ENCODE measurements at places on chromosomes 5 and 9.

DNA sequence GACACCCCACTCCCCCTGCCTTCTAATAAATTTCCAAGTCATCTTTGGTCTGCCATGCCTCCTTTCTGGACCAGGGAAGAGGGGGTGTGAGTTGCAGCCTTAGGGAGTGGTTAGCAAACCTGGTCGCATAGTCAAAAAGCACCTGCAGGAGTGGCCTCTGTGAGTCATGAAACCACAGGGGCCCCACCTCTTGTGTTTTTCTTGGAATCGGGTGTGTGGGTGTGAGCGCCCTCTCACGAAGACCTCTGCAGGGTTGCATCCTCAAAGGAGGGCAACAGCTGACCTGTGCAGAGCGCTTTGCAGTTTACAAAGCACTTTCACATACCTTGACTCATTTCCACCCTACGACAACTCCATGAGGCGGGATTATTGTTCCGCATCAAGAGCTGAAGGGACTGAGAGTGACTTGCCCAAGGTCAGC lies 36.8 kb upstream of the TEX48 start:
- DNase-seq: no peak

DNA sequence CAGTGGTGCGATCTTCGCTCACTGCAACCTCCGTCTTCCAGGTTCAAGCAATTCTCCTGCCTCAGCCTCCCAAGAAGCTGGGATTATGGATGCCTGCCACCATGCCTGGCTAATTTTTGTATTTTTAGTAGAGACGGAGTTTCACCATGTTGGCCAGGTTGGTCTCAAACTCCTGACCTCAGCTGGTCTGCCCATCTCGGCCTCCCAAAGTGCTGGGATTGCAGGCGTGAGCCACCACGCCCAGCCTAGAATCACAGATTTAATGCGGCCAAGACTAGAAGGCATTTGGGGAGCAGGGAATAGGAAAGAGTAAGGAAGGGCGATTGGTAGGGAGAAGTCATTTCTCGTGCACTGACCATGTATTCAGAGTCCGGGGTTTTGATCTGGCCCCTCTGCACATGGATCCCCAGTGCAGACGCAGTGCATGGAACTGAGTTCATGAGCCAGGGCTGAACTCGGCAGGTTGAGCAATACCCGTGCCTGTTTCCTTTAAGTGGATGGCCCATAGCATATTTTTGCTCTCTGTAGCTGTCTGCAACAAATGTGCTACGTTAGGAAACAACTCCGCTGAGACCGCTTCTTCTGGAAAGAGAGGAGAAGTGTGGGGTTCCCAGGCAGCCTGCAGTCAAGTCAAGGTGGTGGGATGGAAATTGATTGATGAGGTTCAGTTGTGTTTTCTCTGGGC lies 3.4 kb upstream of the HMCN2 start:
- no peak for DNase-seq

DNA sequence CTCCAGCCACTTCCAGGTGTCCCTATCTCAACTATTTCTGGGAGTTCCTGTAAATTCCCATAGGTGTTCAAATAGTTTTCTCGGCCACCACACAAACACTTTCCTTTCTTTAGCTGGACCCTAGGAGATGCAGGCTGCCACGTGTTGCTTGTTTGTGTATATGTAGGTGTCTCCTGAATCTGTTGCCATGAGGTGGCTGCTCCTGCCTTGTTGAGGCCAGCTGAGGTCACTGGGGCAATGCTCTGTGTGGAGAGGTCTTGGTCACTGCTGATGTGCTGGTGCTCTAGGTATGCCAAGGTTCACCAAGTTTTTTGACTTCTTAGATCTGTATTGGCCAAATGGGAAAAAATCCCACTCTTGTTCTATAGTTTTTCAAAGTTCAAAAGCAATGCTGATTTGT lies 132.5 kb upstream of the CHD1 start:
- no peak for DNase-seq

- no peak for DNase-seq
Measured at GRCh38 chr9:88733651-88734421, 198.9 kb downstream of the NXNL2 start.

DNA sequence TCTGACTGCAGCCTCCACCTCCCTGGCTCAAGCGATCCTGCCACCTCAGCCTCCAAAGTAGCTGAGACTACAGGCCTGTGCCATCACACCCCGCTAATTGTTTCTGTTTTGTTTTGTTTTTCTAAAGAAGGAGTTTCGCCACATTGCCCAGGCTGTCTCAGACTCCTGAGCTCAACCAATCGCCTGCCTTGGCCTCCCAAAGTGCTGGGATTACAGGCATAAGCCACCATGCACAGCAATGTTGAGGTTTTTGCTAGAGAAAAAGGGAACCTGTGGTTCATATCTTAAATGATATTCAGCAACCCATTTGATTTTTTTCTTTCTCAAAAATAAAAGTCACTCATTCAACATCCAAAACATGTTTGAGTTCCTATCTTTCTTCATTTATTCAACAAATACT lies 20.4 kb upstream of the DELE1 start:
- DNase-seq: no peak

- DNase-seq: no peak
Measured at GRCh38 chr5:158938200-158938599, 161.5 kb downstream of the EBF1 start.

DNA sequence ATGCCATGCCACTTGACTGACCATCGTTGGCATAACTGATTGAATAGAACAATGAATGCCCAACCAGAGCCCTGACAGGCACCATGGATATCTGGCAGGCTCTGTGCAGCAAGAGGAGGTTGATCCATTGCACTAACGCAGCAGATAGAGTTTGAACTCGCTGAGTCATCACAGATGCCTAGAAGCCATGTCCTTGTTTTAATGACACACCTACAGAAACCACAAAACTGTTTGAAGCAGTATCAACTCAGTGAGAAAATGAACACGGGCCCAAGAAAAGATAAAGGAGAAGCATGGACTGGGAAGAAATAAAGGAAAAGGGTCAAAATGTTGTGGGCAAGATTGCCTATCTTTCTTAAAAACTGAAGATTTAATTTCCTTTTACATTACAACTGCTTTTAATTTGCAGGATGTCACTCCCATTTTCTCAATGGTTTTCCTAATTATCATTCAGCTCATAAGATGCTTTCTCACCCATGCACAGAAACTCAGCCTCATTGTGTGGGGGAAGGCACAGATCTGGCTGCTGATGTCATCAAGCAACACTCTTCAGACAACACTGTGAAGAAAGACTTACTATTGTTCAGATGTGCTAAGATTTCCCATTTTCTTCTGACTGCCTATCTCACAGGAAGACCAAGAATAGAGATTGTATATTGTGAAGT lies 129.0 kb downstream of the PIK3R1 start:
- DNase-seq: peak; percentile 95

GRCh38 chr5:61053937-61054336 lies 108.3 kb downstream of the SMIM15 start:
- no peak for DNase-seq

DNA sequence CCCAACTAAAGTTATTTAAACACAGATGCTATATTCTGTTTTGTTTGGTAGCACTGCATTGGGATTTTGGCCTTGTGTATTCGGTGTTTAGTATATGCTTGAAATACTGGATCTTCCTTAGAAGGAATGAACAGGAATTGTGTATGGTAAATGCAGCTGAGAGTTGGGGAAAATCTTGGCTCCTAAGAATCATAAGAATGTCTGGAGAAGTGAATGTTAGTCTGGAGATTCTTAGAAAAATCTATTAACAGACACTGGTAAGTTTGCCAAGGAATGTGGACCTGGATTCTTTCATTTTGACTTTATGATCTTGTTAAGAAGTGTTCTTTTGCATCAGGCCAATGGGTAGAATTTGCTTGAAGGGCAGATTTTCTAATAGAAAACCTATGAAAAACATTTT lies 38.9 kb downstream of the SNX30 start:
- no peak for DNase-seq

DNA sequence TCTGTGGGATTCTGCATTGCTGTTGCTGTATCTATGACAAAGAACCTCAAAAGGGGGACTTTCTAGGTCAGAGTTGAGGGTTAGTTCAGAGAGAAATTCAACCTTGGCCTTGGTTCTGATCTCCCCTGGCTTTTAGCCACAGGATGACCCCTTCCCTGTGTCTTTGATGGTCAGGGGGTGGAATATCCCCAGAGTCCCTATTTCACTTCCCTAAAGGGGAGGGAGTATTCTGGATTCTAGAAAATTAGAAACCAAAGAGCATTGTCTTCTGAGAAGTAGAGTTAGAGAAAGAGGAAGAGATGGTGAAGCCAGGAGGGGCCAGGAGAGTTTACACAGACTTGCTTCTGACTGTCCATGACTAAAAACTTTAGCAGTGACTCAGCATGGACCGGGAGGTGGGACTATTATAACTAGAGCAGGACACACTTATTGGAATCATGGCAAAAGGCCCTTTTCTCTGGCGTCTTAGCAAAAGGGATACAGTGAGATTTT lies 56.2 kb upstream of the LPAR1 start:
- no peak for DNase-seq

GRCh38 chr5:75630875-75631274 lies 19.6 kb downstream of the ANKDD1B start:
- DNase-seq: no peak

DNA sequence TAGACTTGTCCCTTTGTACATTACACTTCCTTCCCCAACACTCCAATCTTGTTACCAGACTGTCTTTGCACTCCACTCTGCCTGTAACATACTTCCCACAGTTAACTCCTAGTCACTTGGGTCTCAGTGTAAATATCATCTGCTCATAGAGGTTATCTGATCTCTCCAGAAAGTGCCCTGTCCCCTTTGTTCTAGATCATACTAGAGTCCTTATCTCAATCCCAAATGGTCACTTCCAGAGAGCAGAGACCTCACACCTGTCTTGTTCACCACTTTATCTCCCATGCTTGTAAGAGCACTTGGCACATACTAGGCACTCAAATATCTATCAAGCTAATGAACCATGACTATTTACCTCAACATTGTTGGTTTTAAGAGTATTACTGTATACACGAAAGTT lies 30.4 kb downstream of the SETX start:
- peak; percentile 51 for DNase-seq

GRCh38 chr5:6486074-6486473 lies 37.4 kb downstream of the UBE2QL1 start:
- DNase-seq: no peak

DNA sequence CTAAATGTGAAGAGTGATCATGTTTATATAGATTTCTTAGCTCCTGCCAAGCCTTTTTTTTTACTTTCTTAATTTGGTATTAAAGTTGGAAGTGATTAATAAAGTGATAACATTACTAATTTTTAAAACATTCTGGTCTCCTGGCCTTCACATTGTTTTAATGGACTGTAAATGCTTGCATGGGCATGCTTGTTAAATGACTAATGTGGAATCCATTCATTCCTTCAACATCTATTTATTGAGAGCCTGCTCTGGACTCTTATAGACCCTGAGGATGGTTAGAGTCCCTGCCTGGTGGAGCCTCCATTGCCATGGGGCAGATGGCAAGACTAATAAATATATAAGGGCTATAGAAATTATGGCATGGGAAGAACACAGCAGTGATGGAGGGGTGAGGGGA lies 103.5 kb downstream of the NTRK2 start:
- no peak for DNase-seq

- DNase-seq: no peak
Measured at GRCh38 chr5:178312880-178313282, 80.3 kb upstream of the PHYKPL start.

GRCh38 chr5:2017540-2018389 lies 135.0 kb upstream of the IRX4 start:
- DNase-seq: peak; percentile 53

- no peak for DNase-seq
Measured at GRCh38 chr5:10579536-10580521, 16.0 kb downstream of the ANKRD33B start.

DNA sequence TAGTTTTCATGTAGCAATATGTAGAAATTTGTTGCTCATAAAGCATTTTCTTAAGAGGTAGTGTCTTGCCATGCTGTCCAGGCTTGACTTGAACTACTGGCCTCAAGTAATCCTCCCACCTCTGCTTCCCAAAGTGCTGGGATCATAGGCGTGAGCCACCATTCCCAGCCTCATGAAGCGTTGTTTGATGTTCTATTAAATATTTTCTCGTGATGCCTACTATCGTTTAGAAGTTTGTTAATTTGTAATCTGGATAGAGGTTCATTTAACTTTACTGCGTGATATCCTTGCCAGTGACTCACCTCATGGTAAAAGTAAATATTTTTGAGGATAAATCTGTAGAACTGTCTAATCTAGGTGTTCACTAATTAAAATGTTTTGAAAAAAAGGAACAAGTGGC lies 82.6 kb downstream of the VCAN start:
- no peak for DNase-seq

DNA sequence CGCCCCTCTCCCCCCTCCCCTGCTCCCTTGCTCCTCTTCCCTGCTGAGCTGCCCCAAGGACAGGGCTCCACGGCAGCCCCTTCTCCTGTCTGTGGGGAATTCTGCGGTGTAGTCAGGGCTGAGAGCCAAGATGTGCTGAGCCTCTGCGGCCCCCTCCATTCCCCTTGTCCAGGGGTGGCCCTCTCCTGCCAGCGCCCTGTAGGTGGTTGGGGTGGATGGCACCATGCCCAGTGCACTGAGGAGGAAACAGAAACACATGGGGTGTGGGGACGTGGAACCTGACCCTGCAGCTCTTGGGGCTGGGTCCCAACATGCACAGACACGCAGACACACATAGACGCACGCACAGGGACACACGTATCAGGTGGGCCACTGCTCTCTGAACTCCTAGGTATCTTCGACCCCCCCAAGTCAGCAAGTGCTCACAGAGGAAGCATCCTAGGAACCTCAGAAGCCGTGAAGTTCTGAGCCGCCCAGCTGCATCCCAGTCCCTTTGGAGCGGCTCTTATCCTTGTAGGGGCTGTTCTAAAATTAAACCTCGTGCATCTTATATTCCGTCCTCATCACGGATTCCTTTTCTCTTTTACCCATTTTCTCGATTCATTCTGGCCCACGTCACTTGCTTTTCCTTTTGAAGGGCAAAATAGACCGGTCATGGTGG lies 64.8 kb downstream of the HMCN2 start:
- DNase-seq: no peak

DNA sequence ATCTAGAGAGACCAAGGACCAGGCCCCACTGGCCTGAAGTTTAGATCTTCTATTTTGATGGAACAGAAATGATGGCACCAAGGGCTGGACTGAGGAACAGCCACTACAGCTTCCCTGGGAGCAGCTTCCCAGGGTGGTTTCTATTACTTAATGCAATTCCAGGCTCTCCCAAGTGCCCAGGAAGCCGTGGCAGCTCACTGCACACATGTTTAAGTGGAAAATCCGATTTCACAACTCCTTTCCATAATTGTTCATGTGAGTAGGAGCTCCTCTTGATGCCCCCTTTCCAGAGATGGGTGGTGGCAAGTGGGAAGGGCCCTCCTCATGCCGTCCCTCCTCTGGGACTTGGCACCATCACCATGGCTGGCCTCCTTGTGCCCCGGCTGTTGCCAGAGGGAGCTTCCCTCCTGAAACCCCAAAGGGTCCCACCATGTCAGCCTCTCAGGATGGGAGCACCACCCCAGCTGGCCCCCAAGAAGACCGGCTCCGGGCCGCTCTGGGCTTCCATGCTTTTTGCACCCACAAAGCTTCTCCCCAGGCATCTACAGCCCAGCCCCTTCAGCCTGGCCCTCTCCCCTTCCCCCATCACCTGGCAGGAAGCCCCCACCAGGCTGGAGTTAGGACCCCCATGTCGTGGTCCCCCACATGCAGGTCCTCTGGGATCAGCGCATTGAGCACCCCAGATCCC lies 9.1 kb upstream of the UBAC1 start:
- no peak for DNase-seq

Measured in hematopoietic multipotent progenitor cell treated with erythropoietin and hydrocortisone succinate and interleukin-3 and kit ligand, for 8 days (in vitro differentiated cells).